Renal pelvis (tissue), 12 donors: ENCODE measurements at places on chromosomes 13 and 19. TPM values are rescaled to one million over a fixed set of nuclear protein-coding genes. Genes with fewer than 3 reads are reported as not detected.
A peak's percentile ranks its signal among the peaks of the same experiment; 100 is the strongest.

SLC6A16 gene
- 2.3 TPM for polyA plus RNA-seq

ZNF135 gene
- 31.6 TPM for polyA plus RNA-seq

IZUMO1 gene
- 0.65 TPM for polyA plus RNA-seq

GRCh38 chr13:109647053-109647452 is 139.3 kb downstream of the IRS2 start:
- no peak for DNase-seq

GRCh38 chr19:51327066-51328001 is 14.6 kb downstream of the VSIG10L start:
- peak; percentile 55 for DNase-seq

DNA sequence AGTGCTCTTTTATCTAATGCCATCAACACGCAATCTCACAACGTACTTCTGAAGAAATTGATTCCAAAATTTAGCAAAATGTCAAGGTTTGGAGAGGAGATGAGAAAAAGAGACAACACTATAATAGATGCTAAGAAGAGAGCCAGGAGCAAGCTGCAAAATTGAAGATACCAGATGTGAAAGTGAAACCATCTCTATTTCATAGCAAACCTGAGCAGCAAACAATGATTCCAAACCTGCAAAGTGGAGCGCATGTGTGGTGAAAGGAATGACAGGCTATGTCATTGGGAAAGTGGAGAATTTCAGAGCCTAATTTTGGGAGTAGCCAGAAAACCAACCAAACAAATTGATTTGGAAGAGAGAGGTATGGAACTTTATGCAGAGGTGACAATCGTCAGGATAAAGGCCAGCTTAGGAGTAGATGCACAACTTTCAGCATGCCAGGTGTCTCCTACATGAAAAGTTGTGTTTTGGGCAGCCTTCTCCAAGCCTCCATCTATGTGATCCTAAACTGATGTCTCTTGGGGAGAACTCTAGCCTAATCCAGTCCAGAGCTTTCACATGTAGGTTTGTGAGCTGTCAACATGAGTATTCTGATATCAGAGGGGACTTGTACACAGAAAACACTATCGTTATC is 158.4 kb upstream of the FNDC3A start:
- no peak for DNase-seq

DNA sequence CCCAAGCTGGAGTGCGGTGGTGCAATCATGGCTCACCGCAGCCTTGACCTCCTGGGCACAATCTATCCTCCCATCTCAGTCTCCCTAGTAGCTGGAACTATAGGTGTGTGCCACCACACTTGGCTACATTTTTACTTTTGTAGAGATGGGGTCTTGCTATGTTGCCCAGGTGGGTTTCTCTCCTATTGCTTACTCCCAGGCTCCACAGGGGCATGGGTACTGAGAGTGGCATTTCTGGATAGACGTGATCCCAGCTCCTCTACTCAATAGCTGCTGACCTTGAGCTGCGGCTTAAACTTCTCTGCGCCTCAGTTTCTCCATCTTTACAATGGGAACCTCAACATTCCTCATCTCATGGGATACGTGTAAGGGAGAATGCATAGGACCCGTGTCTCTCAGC is 11.6 kb downstream of the MVB12A start:
- no peak for DNase-seq

DNA sequence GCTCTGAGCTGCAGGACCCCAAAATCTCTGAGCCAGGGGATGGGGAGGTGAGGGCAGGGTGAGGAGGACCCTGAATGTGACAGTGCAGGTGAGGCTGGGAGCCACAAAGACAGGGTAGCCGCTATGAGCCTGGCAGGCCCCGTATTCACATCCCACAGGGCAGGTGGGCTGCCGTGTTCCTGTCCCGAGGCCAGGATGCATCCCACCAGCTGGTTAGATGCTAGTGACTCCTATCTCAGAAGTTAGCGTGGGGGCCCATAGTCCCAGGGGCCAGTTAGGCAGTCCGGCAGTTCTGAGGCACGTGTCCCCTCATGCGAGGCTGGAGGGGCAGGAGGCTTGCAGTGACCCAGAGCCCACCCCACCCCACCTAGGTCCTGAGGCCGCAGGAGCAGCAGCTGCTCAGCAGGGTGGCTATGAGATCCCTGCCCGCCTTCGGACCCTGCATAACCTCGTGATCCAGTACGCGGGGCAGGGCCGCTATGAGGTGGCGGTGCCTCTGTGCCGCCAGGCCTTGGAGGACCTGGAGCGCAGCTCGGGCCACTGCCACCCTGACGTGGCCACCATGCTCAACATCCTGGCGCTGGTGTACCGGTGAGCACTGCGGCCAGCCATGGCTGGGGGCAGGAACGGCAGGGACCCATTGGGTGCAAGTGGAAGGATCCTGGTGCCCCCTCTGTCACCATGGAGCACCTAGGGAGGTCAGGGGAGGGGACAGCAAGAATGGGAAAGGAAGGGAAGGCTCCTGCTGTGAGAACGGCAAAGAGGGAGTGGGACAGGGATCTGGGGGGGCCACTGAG is 7.2 kb downstream of the KLC3 start:
- DNase-seq: no peak

- DNase-seq: no peak
Measured at GRCh38 chr13:50951366-50951765, 41.8 kb downstream of the RNASEH2B start.

DNA sequence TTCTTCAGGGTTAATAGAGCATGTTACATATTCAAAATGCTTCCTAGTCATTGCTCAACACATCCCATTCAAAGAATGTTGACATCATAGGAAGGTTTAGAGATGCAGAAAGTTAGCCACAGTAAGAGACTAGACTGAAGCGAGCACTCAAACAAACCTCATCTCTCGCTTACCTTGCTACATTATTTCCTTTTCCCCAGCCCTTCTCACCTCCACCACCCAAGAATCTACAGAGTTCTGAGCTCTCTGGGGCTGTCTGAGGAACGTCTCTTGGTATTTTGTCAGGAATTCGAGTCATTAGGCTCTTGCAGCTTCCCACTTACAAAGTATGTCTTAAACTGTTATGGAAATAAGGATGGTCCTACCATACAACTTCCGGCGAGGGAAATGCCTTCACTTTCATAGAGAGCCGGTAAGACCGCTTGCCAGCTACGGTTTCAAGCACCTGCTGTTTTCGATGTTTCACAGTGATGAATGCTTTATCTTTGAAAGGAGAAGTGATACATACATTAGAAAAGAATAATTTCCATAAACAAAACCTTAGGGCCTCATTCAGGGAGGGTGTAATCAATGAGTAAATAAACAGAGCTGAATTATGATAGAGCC is 65.1 kb downstream of the FLT1 start:
- no peak for DNase-seq

GRCh38 chr19:56377105-56377924 is 16.0 kb downstream of the ZNF582 start:
- no peak for DNase-seq

DNA sequence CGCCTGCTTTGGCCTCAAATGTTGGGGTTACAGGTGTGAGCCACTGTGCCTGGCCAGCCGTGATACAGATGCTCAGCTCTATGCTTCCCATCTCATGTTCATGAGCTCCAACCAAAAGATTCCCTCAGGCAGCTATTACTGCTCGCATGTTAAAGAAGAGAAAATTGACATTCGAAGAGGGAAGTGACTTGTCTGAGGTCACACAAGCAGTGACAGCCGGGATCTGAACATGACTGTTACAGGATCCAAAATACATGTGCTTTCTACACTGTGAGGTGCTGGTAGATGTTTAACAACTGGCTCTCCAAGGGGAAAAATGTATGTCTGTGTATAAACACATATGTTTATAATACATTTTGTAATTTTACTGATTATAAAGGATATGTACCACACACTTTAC is 11.3 kb downstream of the FPR1 start:
- DNase-seq: no peak

- no peak for DNase-seq
Measured at GRCh38 chr19:17327068-17327653, 7.5 kb downstream of the ANO8 start.

DNA sequence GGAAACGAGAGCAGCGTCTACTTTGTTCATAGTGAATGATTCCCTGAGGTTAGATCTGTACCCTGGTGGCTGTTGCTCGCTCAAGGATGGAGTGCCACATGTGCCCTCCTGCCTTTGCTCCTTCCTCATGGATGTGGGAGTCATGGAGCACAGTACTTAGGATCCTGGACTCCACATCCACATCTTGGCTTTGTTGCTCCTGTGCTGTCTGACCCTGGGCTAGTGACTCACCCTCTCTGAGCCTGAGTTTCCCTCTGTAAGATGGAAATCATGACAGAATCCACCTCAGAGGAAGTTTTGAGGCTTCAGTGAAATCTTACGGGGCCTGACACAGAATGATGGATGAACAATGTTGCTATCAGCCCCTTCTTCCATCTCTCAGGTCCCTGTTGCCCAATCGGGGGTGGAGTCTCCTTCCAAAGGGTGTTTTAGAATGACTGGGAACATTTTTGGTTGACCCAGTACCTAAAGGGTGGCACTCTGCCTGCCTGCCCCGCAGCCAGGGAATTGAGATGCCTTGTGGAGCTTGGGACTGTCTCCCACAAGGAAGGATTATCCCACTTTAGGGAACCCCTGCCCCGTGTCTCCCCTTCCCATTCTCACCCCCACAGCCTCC is 9.8 kb upstream of the TIMM50 start:
- no peak for DNase-seq

- no peak for DNase-seq
Measured at GRCh38 chr13:107730813-107731212, 484.5 kb downstream of the LIG4 start.
